ENCODE measurements at places on chromosomes 5 and 9.

- DNase-seq = no peak
Measured at GRCh38 chr5:125201446-125202052, 455.1 kb upstream of the ZNF608 start.

GRCh38 chr9:114850871-114851270 is 45.0 kb upstream of the TNFSF15 start:
- DNase-seq = no peak

GRCh38 chr5:157703736-157704135 is 27.5 kb upstream of the THG1L start:
- no peak for DNase-seq

DNA sequence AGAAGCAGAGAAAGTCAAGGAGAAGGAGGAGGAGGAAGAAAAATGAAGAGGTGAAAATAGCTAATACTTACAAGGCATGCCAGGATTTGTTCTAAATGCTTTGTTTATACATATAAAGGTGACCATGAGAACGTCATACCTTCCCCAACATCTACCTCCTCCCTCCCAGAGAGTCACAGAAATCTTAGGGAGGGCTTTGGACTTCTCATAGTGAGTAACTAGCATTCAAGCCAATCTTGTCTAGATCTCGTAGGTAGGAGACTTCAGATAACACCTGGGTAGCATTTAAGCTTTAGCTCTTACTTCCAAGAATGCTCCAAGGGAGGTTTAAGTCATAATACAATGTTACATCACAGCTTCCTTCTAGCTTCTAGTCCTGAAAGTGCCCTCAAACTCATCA is 36.5 kb upstream of the GPBP1 start:
- no peak for DNase-seq

DNA sequence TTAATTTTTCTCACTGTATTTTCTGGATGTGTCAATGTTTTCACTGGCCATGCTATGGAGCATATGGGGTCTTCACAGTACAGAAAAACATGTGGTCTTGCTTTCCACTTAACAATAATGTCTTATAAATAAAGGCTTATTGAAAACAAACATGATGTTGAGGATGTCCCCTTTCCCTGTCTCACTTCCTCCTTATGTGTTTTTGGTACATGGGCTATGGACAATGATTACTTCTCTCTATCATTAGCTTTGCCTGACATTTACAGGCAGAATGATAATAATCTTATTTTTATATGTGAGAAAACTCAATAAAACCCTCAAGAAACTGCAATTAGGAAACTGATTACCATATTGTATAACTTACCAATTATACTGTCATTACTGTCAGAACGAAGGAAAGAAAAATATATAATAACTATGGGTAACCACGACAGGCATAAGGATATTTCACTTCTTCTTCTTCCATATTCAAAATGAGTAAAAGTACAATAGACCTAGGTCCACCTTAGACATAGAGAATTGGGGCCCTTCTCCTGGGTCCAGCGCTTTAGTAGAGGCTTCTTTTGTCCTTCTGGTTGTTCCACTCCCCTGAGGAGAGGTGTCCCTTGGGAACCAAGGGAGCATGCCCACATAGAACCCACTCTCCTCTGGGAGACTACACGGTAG is 375.0 kb downstream of the MAN2A1 start:
- DNase-seq = no peak

Measured in DMS153 (cell line).